ENCODE measurements at places on chromosomes 2 and 18. TPM values are rescaled to one million over a fixed set of nuclear protein-coding genes. Genes with fewer than 3 reads are reported as not detected.

DNA sequence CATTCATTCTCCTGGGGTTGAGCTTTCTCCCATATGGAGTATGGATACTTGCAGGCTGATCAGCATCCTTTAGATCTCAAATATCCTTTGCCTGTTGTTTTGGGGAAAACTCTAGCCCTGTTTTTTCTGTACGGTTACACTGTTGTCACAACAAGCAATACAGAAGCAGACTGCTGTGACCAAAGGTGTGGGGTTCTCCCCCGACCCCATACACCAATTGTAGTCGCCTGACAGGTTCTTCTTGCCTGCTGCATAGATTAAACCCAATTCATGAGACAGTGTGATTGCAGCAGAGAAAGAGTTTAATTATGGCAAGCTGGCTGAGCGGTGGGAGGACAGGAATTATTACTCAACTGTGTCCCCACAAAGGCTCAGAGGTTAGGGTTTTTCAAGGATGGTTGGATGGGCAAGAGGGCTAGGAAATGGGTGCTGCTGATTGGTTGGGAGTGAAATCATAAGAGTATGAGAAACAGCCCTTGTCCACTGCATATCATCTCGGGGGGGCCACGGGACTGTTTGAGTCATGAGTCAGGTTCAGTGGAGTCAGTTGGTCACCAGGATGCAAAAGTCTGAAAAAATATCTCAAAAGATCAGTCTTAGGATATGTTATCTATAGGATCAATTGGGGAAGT lies 40.6 kb downstream of the ITGB1BP1 start:
- no peak for DNase-seq

- no peak for DNase-seq
Measured at GRCh38 chr2:57313678-57314077, 732.9 kb upstream of the VRK2 start.

DNA sequence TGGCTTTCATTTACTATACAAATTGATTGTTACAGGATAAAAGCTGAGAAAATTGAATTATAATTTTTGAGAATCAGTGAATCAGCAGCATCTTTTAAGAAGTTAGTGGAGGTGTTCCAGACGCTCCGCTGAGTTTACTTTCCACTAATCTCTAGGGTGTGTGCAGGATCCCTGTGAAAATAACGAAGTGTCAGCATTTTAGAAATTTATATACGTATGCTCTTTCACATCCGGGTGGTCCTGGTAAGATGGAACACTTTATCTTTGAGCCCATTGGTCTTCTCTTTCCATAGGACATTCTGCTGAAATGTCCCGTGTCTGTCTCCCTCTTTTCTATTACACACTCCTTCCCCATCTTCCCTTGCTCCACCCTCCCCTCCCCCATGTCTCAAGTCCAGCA lies 268.6 kb upstream of the LRRTM1 start:
- DNase-seq: no peak

DNA sequence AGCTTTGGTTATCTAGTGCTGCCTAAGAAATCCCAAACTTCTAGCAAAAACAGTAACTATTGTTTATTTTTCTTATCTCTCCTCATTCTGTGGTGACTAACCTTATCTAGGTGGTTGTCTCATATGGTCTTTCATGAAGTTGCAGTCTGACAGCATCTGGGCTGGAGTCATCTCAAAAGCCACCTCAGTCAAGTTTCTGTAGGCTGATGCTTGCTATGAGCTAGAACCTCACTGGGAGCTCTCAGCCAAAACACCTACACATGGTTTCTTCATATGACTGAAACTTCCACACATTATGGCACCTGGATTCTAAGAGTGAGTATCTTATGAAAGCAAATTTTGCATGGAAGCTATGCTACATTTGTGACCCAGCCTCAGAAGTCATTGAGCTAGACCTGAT lies 596.4 kb upstream of the VRK2 start:
- DNase-seq: no peak

GRCh38 chr18:60936101-60936500 lies 397.1 kb upstream of the CDH20 start:
- no peak for DNase-seq

DNA sequence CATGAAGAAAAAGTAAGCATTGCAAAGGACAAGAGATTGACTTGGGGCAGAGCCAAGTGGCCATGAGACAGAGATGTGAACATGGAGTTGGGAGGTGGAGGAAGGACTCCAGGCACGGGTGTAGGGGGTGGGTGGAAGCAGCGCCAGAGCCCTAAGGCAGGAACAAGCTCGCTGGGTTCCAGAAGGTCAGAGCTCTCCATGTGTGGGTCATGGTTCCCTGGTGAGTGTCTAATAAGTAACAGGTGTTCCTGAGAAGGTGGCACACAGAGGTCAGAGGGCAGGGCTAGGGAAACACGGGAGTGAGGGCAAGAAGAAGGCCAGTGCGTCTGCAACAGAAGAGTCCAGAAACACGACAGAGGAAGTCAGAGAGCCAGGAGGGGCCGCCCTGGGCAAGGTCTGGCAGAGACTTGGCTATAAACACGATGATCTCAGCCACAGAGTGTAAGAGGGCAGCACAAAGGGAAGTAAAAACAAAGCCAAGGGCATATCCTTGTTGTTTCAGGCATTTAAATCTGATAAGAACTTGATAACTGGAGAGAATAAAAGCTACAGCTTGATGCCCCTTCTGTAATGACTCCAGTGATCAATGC lies 260.8 kb downstream of the TGIF1 start:
- no peak for DNase-seq

GRCh38 chr2:71150082-71150816 lies 19.8 kb downstream of the MPHOSPH10 start:
- no peak for DNase-seq

GRCh38 chr2:32688541-32688940 lies 60.7 kb downstream of the TTC27 start:
- DNase-seq: no peak

- DNase-seq: no peak
Measured at GRCh38 chr18:8794156-8794933, 89.0 kb downstream of the MTCL1 start.

DNA sequence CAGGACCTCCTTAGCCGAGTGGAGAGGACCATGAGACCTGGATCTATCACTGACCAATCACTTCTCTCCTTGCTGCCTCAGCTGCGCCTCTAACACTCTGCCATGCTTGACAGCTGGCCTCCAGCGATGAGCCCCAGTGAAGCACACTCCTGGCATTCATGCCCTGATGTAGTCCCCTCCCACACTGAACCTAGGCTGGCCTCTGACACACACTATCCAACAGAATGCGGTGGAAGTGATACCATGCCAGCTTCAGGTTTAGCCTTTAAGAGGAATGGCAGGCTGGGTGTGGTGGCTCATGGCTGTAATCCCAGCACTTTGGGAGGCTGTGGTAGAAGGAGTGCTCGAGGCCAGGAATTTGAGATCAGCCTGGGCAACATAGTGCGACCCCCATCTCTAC lies 73.7 kb upstream of the LAPTM4A start:
- no peak for DNase-seq

- no peak for DNase-seq
Measured at GRCh38 chr2:197052356-197052755, 125.8 kb upstream of the PGAP1 start.

DNA sequence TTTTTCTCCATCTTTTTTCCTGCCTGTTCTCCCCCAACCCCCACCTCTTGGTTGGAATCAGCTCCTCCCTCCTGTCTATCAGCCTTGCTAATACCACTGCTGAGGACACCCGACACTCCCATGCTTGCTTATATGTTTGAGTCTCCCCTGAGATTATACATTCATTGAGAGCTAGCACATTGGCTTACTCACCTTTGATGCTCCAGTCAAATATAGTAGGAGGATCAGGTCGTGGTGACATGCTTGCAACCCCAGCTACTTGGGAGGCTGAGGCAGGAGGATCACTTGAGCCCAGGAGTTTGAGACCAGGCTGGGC lies 91.5 kb upstream of the CCBE1 start:
- DNase-seq: no peak

GRCh38 chr2:102059151-102059550 lies 67.4 kb downstream of the IL1R2 start:
- no peak for DNase-seq

DNA sequence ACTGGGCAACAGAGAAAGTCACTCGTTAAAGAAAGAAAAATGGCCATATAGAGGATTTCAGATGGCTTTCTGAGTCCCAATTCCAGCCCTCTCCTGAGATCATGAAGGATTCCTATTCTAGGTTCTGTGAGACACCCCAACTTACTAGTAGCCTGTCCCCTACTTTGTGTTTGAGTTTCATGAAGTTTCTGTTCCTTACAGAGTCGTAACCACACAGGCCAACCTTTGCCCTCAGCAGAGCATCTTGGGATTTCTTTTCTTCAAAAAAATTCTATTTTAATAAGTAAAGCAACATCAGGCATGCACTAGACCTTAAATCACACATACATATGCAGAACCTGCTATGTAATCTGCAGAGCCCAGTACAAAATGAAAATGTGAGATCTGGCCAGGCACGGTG lies 30.4 kb downstream of the TMEM247 start:
- no peak for DNase-seq

DNA sequence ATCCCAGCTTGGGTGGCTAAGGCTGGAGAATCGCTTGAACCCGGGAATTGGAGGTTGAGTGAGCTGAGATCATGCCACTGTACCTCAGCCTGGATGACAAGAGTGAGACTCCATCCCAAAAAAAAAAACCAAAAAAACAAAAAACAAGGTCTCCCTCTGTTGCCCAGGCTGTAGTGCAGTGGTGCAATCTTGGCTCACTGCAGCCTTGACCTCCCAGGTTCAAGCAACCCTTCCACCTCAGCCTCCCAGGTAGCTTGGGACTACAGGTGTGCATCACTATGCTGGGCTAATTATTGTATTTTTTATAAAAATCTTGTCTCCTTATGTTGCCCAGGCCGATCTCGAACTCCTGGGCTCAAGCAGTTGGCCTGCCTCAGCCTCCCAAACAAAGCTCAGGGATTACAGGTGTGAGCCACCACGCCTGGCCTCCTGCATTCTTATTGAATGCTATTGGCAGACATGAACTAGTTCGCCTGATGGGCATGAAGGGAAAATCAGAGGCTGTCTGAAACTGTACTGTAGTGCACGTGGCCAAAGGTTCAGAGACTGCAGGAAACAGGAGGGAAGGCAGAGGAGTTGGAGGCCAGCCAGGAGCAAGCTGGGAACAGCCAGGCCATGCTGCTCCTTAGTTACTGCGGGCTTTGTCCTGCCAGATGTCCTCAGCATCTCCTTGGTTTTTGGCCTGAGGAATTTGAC lies 16.0 kb upstream of the ASXL2 start:
- DNase-seq: no peak

DNA sequence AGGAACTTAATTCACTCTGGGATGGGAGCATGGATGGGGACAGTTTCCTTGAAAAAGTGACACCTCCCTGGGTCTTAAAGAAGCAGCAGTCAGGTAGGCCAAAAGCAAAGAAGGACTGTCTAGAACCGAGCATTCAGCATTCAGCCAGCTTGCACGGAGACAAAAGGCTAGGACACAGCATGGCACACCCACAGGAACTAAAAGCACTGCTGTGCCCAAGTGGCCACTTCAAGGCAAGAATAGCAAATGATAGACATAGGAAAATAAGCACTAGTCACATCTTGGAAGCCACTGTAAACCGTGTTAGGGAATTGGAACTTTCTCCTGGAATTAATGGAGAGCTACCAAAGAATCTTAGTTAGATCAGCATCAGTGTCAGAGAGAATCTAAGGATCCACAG lies 47.0 kb downstream of the LRP2 start:
- DNase-seq: no peak

GRCh38 chr2:38073211-38074057 lies 2.5 kb downstream of the CYP1B1 start:
- peak; percentile 62 for DNase-seq

GRCh38 chr18:46732201-46732600 lies 24.7 kb downstream of the ST8SIA5 start:
- no peak for DNase-seq

DNA sequence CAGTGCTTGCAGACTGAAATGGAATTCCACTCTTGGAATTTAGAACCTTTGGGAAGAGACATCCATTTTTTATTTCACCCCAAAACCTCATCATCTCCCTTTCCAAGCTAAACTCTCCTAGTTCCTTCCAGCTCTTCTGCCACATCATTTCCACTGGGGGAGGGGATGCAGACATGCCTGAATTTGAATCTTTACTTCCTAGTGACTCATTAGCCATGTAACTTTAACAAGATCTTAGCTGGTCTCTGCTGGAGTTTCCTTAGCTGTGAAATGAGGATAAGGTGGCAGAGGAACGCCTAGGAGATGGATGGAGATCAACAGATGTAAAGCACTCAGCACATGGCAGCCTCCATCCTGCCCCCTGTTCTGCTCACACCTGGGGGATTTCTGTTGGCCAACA lies 266.8 kb downstream of the EN1 start:
- no peak for DNase-seq

- DNase-seq: no peak
Measured at GRCh38 chr2:240244543-240244942, 104.1 kb upstream of the OTOS start.

DNA sequence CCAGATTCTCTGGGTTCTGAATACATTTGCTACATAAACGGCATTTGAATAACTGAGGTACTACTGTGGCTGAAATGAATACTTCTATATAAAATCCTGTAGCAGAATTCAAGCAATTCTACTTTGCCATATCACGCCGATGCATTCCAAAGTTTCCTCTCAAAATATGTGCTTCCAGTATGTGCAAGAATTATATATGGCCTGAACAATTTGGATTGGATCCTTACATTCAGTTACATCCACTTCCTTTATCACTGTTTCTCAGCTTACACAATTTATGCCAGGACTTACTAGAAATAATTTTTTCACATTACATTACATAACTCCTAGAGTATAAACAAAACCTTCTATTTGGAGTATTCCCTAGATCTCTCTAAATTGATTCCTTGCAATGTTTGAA lies 46.3 kb upstream of the STAT4 start:
- no peak for DNase-seq

GRCh38 chr2:100986157-100986556 lies 15.9 kb upstream of the RPL31 start:
- DNase-seq: no peak

- no peak for DNase-seq
Measured at GRCh38 chr18:45728336-45729010, 4.5 kb downstream of the SLC14A1 start.

- DNase-seq: no peak
Measured at GRCh38 chr2:218569661-218570500, 1.2 kb downstream of the CNOT9 start.

DNA sequence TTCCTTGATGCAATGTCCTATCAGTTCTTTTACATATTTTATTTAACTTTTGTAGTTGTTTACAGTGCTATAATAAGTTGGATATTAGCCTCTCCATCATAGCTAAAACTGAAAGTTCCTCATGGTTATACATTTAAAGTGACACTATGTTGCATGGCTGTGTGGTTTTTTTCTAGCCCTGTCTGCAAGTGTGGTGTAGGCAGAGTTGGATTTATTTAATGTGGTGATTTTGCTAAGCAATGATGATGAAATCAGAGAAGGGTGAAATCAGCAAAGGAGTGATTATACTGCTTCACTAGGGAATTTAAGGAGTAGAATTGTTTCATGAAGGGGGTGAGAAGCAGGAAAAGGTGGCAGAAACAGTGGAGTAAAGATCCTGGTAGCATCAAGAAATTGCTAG lies 18.3 kb upstream of the ENOSF1 start:
- DNase-seq: no peak

The TPO gene
- 11.1 TPM for total RNA-seq

The EFHD1 gene
- total RNA-seq: 236 TPM

The COLEC11 gene
- 1.4 TPM for total RNA-seq

The SPEG gene
- 453 TPM for total RNA-seq

The NBEAL1 gene
- total RNA-seq: 178 TPM

The CROCC2 gene
- total RNA-seq: 0.45 TPM

The SERPINB13 gene
- not detected for total RNA-seq

The RPE gene
- 37.3 TPM for total RNA-seq

The RIT2 gene
- total RNA-seq: not detected

The NPPC gene
- total RNA-seq: not detected
